ENCODE measurements at places on chromosomes 2 and 18.

DNA sequence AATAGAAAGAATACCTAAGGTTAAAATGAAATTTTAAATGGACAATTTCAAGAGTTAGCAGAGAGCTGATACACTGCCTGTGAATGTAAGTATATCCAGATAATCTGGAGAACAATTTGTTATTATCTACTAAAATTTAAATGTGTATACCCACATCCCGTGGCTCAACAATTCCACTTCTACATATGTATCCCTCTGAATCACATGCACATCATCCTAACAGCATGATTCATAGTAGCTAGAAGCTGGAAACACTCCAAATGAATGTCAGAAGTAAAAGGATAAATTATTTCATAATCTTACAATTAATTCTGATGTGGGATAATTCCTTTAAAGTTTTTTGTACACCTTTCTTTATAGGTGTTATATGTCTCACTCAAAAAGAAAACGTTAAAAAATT lies 87.9 kb downstream of the CNTNAP5 start:
- no peak for DNase-seq

GRCh38 chr2:48527226-48527885 lies 2.6 kb upstream of the STON1 start:
- DNase-seq = no peak

DNA sequence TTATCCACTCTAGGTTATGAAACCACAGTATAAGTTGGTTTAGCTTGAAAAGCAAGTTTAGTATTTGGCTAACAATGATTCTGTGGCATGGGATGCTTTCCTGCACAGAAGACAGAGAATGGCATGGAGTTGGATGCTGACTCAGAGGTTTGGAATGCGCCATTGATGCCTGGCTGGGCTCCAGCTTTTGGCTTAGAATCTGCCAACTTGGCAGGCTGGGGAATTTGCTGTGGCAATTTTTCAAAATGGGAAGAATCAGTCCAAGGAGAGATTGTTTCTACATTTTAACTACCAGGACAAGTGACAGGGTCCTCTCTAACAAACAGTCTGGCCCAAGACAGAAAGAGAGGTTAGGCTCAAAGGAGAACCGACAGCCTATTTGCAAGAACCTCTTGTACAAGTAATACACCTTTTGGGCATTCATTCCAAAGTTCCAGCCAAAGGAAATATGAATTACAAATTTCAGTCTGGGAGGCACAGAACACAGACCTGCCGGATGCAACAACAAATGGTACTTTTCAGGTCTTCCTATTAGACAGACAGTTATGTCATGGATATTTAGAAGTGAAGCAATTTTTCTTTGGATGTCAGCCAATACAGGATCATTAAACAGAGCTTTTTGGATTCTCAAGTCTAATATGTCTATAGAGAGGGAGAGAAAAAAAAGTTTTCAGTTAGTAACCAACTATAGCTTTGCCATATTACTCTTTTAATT lies 1027.7 kb downstream of the TMEM182 start:
- DNase-seq = no peak

DNA sequence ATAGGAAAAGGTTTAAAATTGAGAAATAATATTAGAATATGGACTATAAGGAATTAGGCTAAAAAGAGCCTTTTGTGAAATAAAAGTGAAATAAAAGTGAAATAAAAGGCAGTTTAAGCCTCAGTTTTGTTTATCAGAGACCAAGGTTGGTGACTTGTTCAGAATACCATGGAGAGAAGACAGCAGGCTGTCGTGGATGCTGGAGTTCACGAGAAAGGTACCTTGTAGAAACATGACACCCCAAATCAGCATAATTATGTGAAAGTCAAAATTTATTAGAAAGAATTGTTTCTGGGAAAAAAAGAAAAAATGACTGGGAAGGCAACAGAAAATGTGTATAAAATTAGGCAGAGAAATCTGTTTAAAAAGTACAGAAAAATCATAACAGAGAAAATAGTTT lies 46.5 kb upstream of the SPAG16 start:
- DNase-seq = no peak

- no peak for DNase-seq
Measured at GRCh38 chr2:23323917-23324680, 60.9 kb upstream of the KLHL29 start.
